Non-pigmented ciliary epithelial cell (primary cell): ENCODE measurements at places on chromosomes 1 and 21.

DNA sequence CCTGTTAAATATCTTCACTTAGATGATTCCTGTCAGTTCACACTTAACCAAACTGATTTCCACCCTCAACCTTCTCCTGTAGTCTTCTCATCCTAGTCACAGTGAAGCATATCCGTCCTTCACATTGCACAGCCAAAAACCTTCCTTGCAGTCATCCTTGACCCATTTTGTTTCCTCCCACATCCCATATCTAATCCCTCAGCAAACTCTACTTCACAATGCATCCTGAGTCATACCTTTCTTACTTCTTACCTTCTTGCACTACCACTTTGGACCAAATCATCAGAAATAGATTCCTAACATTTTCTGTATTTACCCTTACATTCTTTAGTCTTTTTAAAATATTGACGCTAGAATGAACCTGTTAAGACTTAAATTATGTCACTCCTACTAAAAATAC lies 86.9 kb downstream of the OLFML2B start:
- no peak for DNase-seq

DNA sequence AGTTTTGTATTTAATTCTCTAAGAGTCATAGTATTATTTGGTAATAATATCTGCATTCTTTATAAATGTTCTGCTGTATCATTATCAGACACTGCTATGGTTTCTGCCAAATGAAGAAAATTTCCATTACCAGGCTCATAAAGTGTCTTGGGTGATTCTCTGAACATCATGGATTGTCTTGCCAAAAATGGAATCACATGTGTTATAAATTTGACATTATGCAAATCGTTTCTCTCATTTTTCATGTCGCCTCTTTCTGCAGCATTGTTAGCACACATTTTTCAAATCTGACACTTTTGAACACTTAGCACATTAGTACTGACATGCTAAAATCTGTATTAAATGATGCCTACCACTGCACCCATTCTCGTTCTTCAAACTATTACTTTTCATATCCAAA lies 74.2 kb upstream of the NEK7 start:
- DNase-seq, result no peak

- DNase-seq, result no peak
Observed at GRCh38 chr1:41242342-41243078, 404 bp upstream of the SCMH1 start.

DNA sequence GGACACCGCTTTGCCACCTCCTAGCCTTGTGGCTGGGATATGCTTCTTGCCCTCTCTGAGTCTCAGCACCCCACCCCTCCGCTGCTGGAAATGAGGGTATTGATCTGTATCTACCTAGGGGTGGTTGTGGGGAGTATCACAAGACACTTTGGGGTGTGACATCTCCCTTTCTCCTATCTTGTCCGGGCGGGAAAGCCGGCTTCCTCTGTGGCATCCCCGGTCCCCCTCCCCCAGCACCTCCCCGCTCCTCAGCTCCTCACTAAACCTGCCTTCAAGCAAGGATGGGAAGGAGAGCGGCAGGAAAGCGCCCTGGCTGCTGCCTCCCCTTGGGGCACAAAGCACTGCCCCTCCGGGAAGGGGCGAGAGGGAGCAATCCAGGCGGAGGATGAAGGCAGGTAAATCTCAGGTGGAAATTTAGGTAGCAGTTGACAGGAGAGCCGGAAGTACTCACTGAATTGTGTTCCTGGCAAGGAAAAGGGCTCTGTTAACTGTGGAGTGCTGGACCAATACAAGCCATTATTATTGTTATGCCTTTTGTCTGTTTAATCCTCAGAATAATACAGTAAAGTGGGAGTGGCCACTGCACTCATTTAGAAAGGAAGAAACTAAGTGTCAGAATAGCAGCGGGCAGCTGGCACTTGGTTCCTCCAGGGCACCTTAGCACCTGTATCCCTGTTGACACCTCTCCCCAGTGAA lies 49.0 kb upstream of the LRP8 start:
- no peak for DNase-seq

GRCh38 chr1:3369446-3370076 lies 84.9 kb upstream of the ARHGEF16 start:
- DNase-seq, result peak; percentile 64

- peak; percentile 58 for DNase-seq
Observed at GRCh38 chr1:115373305-115373704, 35.3 kb upstream of the NGF start.
